Thoracic aorta endothelial cell (primary cell): ENCODE measurements at places on chromosomes 6 and 20. TPM values are rescaled to one million over a fixed set of nuclear protein-coding genes. Genes with fewer than 3 reads are reported as not detected.

Gene ARMC12
- 0.13 TPM in 1 of 2 replicates, not detected in the other for total RNA-seq

Gene PLCB1
- total RNA-seq = 70.6 and 74.5 TPM in 2 replicates

Gene PAK5
- total RNA-seq = not detected in 2 replicates

Gene HIVEP2
- total RNA-seq = 3.6 and 5.1 TPM in 2 replicates

Gene TMEM151B
- 0.13 and 0.14 TPM in 2 replicates for total RNA-seq

Gene SYCP2
- total RNA-seq = 0.50 and 0.80 TPM in 2 replicates

Gene RIPOR3
- total RNA-seq = not detected in 2 replicates

Gene CST2
- not detected in 2 replicates for total RNA-seq

Gene SPO11
- not detected in 2 replicates for total RNA-seq

Gene COL21A1
- total RNA-seq = 0.66 TPM in 1 of 2 replicates, not detected in the other

Gene RAET1L
- not detected in 2 replicates for total RNA-seq

Gene RNF8
- total RNA-seq = 33.2 and 34.5 TPM in 2 replicates

Gene LINC00237
- not detected in 2 replicates for total RNA-seq

Gene TSPO2
- total RNA-seq = not detected in 2 replicates

Gene GRM1
- under 0.01 TPM in 2 replicates for total RNA-seq

Gene BTN1A1
- total RNA-seq = not detected in 2 replicates

Gene C4B
- total RNA-seq = 0.43 and 1.9 TPM in 2 replicates

Gene NEU1
- 43.5 and 45.3 TPM in 2 replicates for total RNA-seq

Gene C20orf204
- total RNA-seq = 2.1 and 3.3 TPM in 2 replicates

Gene SMLR1
- total RNA-seq = not detected in 2 replicates

Gene NHSL1
- 45.9 and 67.3 TPM in 2 replicates for total RNA-seq

Gene RAB44
- under 0.01 TPM in 1 of 2 replicates, not detected in the other for total RNA-seq

Gene HLA-G
- total RNA-seq = not detected in 2 replicates

Gene PRDM13
- total RNA-seq = not detected in 2 replicates

Gene MOXD1
- under 0.01 and 0.07 TPM in 2 replicates for total RNA-seq

Gene VGLL2
- not detected in 2 replicates for total RNA-seq

Gene PARD6B
- 0.27 and 0.43 TPM in 2 replicates for total RNA-seq

Gene KIF25
- not detected in 2 replicates for total RNA-seq

Gene SLC17A1
- total RNA-seq = not detected in 2 replicates

Gene SOBP
- 3.7 and 6.0 TPM in 2 replicates for total RNA-seq

Gene BCAS4
- total RNA-seq = 1.0 and 2.9 TPM in 2 replicates

Gene RUNX2
- not detected in 2 replicates for total RNA-seq

Gene BCLAF1
- 220 and 268 TPM in 2 replicates for total RNA-seq

Gene MRAP2
- 4.3 and 10.8 TPM in 2 replicates for total RNA-seq

Gene ZNF311
- total RNA-seq = 0.50 and 0.66 TPM in 2 replicates

Gene LY6G5C
- total RNA-seq = 1.3 and 1.6 TPM in 2 replicates

Gene ADA
- total RNA-seq = 14.1 and 14.5 TPM in 2 replicates

Gene BPIFB2
- not detected in 2 replicates for total RNA-seq

Gene RPN2
- total RNA-seq = 204 and 227 TPM in 2 replicates

Gene GPR6
- total RNA-seq = not detected in 2 replicates

Gene DDAH2
- 35.2 and 44.4 TPM in 2 replicates for total RNA-seq

Gene TCF15
- 0.13 and 0.14 TPM in 2 replicates for total RNA-seq

Gene NKAPL
- 0.43 and 0.80 TPM in 2 replicates for total RNA-seq

Gene KIAA1755
- total RNA-seq = 0.14 and 0.27 TPM in 2 replicates

Gene DTNBP1
- total RNA-seq = 6.3 and 8.2 TPM in 2 replicates

Gene ZMYND8
- total RNA-seq = 69.5 and 72.9 TPM in 2 replicates

Gene BNIP5
- total RNA-seq = under 0.01 TPM in 1 of 2 replicates, not detected in the other

Gene SLC13A3
- 0.40 and 0.43 TPM in 2 replicates for total RNA-seq

Gene ZNF831
- total RNA-seq = not detected in 2 replicates

Gene TNXB
- 0.13 and 2.1 TPM in 2 replicates for total RNA-seq

Gene PSMB8
- 29.1 and 49.2 TPM in 2 replicates for total RNA-seq

Gene PRRT1
- 0.14 TPM in 1 of 2 replicates, not detected in the other for total RNA-seq

Gene EPHA7
- total RNA-seq = 0.40 and 0.50 TPM in 2 replicates

Gene SEL1L2
- not detected in 2 replicates for total RNA-seq

Gene MAP7
- total RNA-seq = 0.72 and 0.93 TPM in 2 replicates
